ENCODE measurements at places on chromosomes 6 and 20.

- no peak for DNase-seq
These were observed 19.0 kb downstream of the SMAP1 start for GRCh38 chr6:70686548-70687133.

DNA sequence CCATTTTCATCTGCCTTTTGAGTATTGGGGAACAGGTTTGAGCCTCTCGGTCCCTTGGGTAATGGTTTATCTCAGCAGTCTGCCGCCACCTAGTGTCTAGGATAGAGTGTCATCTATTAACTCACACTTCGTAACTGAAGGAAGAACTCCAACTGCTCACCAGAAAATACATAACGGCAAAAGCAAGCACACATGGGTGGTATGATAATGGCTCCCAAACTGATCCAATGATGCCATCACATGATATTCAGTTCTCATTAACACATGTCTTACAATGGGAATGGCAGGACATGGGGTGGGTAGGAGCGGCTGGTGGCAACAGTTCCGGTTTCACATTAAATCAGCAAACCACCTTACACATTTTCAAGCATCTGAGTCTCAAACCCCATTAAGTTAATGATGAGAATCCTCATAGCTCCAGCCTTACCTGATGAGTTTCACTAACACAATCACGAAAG lies 110.7 kb upstream of the PHACTR1 start:
- DNase-seq = peak; percentile 1

GRCh38 chr6:38493931-38494547 lies 145.7 kb downstream of the BTBD9 start:
- DNase-seq = peak; percentile 72

GRCh38 chr6:91437315-91437729 lies 850.5 kb upstream of the MAP3K7 start:
- no peak for DNase-seq

DNA sequence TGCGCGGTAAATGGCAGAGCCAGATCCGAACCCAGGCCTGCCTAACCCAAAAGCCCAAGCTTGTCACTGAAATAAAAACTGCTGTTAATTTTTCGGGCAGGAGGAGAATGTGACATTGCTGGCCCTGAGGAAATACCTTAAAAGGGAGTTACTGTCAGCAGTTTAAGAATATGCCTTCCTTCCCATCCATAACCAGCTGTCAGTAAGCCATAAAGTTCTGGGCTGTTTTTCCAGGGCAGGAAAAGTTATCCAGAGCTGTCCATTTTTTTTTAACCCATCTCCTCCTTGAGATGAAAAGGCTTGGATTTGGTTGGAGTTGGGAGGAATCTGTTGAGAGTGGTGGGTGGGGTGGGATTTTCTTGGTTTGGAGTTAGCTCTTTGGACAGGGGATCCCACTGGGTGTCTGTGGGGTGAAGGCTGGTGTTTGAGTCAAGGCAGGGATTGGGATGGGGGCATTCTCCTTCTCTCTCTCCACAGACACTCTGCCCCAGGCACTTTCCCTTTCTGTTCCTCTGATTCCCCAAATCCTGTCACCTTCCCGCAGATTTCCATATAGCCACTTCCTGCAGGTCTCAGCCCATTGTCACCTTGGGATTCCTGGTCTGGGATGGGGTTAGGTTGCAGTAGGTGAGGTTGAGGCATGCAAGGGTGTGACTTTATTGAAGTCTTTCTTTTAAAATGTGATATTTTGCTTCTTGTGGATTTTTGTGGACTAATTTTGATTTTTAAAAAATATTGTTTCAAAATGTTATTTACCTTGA lies 4.3 kb upstream of the KCNG1 start:
- no peak for DNase-seq

DNA sequence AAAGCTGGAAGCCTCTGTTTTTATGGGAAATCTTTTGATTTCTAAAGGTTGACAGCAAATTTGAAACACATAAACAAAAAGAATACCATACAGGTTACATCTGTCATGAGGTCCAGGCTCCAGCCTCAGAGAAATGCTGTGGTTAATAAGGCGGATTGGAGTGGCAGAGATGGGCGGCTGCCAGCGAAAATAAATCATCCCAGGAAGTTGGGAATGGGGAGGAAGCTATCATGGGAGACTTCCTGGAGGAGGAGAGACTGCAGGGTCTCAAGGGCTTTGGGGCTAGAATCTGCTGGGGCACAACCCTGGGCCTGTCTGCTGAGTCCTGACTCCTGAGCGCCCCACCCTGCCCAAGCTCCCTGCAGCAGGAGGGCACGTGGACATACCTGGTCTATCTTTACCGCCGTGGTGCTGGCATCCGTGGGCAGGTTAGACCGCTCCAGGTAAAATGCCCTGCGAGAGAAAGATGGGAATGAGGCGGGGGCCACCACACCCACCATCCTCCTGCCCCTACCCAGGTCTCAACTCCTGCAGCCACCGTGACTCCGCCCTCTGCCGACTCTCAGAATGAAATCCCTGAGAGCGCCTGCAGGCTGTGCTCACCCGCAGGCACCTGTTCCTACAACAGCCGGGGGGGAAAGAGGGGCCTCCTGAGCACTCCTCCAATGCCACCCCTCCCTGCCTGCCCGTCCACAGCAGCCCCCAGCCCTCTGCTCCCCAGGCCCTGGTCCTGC lies 197.3 kb downstream of the PREX1 start:
- DNase-seq = no peak

DNA sequence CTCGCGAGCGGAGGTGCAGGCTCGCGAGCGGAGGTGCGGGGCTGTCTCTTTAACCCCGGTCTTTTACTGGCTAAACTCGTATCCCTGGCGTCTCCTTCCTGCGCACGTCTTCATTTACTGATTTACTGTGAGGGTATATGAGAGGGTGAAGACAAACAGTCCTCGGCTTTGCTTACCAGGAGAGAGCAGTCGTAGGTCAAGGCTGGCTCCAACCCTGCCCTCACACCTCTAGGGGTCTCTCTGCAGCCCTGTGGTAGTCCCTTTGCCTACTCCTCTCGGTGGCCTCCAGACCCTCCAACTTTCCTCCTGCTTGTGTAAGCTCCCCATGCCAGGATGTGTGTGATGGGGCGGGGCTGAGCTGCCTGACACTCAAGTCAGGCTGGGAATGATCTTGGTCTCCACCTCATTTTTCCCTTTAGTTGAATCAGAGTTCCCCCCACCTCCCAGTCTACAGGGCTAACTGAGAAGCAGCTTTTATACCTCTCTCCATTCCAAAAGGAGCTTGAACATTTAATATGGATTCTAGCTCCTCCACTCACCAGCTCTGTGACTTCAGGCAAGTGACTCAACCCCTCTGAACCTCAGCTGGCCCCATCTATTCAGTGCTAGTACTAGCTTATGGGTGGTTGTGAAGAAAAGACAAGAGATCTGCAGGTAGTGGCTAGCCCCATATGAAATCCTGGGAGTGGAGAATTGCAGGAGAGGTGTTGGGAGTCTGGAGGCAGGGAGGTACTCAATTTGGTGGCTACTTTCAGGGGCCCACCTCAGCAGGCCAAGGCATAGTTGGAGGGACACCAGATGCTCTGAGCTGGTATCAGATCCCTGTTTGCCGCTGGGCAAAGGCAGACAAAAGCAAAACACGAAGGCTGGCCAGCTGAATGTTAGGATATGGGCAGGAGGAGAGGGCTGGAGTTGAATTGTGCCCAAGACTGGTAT lies 902 bp downstream of the SLC29A1 start:
- no peak for DNase-seq

DNA sequence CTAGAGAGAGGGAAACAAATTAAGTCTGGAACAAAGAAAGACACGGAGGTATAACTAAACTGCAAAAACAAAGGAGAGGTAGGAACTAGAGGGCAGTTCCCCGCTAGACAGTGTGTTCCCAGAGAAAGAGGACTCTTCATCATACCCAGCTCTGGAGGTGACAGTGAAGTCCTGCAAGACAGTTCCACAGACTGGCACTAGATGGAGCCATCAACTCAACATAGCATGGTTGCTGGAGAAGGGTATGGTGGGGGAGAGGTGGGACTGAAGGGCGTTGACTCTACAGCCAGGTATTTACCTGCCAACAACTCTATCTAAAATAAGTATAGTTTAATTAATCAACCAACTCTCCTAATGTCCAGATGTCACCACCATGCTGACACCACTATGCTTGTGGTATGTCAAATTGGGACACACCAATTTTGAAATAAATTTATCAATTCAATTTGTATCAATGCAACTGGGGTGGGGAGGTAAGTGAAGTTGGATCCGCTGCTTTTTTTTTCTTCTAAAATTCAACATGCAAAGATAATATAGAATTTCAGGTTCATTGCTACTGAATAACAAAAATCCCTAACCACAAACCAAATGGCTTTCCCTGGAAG lies 9.7 kb downstream of the BACH2 start:
- DNase-seq = peak; percentile 34

- DNase-seq = no peak
These were observed 336.9 kb downstream of the CD83 start for GRCh38 chr6:14454473-14454775.

- DNase-seq = no peak
These were observed 69.9 kb downstream of the ATXN1 start for GRCh38 chr6:16691324-16691723.

DNA sequence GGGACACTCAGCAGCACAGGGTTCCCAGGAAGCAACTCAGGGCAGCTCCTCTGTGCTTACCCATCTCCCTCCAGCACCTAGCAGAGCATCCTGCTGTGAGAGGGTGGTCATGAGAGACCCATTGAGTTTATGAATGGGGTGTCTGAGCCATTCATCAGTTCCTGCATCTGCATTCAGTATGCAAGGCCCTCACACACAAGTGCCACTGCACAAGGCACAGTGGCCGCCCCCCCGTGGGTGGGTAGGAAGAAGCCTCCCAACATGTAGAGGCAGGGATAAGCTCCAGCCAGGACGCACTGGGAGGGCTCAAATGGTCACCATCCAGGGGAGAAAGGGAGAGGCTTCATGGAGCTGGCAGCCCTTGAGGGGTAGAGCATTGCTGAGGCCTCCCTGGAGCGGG lies 43.0 kb downstream of the FOXP4 start:
- DNase-seq = no peak

GRCh38 chr20:701401-702129 lies 26.0 kb upstream of the SCRT2 start:
- DNase-seq = no peak

GRCh38 chr6:99425647-99426450 lies 741 bp upstream of the PNISR start:
- peak; percentile 27 for DNase-seq

DNA sequence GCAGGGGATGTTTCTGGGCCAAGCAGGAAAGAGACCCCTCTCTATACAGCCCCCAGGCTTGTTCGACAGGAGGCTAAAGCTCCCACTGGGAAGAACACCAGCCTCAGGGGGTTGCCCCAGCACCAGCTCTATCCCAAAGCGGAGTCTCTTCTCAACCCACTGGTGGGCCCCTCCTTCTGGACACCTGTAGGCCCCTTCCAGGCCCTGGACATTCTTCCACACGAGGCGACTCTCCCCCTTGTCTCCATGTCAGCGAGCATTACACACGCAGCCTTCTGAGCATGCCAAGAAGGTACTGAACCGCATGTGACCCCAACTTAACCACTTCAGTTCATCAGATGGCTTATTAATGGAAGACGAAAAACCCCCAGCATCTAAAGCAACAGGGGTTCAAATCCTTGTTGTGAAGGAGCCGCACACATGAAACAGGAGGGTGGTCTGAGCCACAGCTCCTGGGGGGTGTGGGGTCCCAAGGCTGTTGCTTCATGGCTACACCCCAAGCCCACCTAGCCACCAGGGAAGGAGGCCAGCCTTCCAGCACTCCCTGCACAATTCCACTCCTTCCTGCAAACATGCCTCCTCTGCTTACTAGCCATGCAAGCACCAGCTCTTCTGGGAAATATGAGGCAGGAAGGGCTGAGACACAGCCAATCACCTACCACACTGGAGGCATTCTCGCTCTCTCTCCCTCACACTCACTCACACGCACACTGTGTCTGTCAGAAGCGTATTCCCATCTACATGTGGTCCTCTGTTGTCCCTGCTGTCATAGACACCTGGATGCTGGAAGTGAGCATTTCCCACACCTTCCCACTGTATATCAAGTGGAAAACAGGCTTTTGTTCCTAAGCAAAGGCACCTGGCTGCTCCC lies 104.5 kb downstream of the NOL4L start:
- DNase-seq = no peak

Measured in stimulated activated CD8-positive, alpha-beta memory T cell treated with anti-CD3 and anti-CD28 coated beads, Interleukin-15, amount 100 ng/mL, for 1 hour (primary cell).